ENCODE measurements at places on chromosomes 1 and 21.

- no peak for DNase-seq
Measured at GRCh38 chr1:220550811-220551399, 23.0 kb downstream of the MARK1 start.

GRCh38 chr1:194268839-194269238, 1082.4 kb upstream of the B3GALT2 start:
- DNase-seq = no peak

DNA sequence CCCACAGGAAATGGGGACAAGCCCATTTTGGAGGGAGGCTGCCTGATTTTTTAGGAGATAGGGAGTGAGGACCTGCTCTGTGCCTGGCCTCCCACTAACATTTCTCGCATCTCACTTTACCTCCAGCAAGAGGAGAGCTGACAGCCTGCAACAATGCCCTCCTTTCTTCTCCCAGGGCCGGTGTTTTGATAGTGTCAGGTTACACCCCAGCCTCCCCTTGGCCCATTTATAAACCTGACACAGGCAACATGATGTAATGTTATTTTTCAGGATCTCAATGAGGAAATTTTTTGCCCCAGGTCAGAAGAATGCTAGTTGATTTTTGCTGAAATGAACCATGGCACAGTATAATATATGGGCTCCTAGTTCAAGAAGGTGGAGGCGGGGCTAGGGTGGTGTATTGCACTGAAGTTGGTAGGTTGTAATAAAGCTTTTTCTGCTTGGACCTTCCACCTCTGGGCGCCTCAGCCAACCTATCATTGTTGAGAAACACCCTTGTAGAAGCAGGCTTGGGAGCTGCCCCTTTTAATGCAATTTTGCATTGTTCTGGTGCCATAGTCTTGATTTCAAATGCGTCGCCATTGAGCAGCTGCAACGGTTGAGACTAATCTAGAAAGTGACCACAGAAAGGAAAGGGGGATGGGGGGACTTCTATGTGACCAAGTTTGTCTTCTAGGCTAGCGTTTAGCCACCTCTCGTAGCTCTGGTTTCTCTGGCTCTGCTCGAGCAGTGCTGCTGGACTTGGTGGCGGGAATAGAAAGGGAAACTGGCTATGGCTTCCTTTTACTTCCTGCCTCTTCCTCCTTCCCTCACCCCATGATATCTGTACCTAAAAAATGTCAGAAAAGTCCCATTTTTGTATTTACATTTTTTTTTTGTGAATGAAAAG, 53.0 kb downstream of the PBX1 start:
- DNase-seq = no peak

DNA sequence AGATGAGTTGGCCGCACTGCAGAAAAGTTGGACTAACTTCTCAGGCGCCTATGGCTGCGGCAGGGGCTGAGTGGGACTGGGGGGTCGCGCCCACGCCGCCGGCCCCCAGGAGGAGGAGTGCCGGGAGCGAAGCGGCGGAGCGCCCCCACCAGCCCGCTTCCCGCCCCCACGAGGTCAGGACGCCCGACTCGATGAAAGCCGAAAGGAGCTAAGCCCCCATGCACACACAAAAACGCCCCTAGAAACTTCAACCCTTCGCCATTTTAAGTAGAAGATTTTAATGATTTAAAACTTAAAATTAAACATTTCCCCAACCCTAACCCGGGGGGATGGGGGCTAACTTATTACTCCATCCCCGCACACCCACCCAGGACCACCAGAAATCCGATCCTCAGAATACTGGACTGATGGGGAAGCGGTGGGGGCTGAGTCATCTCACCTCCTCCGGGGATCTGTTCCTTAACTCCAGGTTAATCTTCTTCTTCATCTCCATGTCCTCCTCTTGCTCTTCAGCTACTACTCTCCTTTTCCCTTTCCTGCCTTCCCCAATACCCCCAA, 539 bp downstream of the ANP32E start:
- DNase-seq = peak; percentile 33

GRCh38 chr1:30371888-30372791, 351.2 kb downstream of the MATN1 start:
- no peak for DNase-seq

GRCh38 chr1:75074831-75075395, 59.3 kb upstream of the LHX8 start:
- no peak for DNase-seq

- no peak for DNase-seq
Measured at GRCh38 chr1:112855152-112855828, 100.7 kb downstream of the SLC16A1 start.

- no peak for DNase-seq
Measured at GRCh38 chr1:40020447-40021085, 20.0 kb upstream of the CAP1 start.

DNA sequence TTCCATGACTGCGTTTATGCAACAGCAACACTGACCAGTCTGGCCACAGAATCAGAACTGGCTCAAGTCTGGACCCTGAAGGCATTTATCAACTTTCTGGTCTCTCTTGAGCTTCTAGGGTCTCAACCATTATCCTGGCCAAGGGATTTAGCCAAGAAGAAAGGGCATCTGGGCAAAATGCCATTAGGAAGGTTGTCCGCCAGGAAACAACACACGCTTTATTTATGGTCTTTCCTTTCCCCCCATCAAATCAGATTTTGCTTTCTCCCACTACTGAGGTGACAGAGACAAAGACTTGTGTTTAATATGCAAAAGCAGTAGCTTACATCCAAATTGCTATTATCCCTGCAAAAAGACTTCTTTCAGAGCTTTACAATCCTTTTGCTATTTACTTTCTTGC, 81.6 kb upstream of the PPP2R5A start:
- DNase-seq = no peak

GRCh38 chr1:9894115-9894514, 16.0 kb downstream of the CTNNBIP1 start:
- DNase-seq = no peak

GRCh38 chr1:246428542-246429308, 78.4 kb downstream of the SMYD3 start:
- DNase-seq = peak; percentile 99

DNA sequence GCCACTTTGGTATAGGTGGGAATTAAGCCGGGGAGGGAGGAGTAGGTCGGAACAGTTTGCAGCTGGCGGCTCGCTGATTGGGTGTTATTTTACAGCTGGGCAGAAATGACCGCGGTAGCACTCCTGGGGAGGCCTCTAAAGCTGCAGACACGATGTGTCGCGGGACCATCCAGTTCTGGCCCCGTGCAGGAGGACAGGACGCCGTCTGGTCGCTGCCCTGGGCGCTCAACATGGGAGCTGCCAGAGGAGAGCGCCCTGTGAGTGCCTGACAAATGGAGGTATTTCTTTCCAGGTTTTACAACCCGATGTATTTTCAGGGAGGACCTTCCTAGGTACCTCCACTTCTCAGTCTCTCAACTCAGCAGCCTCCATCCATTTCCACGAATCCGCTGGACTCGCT, 46.2 kb downstream of the CDC7 start:
- DNase-seq = peak; percentile 4

GRCh38 chr1:86504895-86505563, 36.3 kb downstream of the CLCA1 start:
- DNase-seq = no peak

- peak; percentile 38 for DNase-seq
Measured at GRCh38 chr21:25569084-25569483, 38.2 kb downstream of the MRPL39 start.

DNA sequence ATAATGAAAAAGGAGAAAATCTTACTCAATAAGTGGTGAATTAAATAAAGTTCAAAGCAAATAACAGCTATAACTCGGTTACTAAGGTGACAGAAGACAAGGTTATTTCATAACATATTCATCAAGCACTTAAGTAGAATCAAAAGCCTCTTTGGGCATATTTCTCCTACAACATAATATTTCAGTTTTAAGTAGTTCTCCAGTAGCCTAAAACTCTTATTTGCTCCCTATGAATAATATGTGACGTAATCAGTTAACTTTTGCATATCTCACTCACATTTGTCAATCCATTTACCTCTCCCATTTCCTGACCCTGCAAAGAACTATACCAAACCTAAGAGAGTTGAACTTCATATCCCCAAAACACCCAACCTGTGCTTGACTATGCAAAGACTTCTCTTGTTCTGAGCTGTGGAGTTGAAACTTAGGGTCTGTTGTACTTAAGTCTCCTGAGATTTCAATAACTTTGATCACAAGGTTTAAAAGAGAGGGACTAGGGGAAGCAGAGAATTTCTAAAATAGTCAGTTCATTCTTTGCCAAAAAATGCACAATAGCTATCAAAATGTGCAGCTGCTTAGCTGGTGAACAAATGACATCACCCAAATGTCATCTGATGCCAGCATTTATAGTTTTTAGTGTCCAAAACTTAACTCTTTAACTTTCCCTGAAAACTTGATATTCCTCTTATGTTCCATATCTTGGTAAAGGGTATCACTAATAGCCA, 37.2 kb downstream of the TTLL7 start:
- no peak for DNase-seq

DNA sequence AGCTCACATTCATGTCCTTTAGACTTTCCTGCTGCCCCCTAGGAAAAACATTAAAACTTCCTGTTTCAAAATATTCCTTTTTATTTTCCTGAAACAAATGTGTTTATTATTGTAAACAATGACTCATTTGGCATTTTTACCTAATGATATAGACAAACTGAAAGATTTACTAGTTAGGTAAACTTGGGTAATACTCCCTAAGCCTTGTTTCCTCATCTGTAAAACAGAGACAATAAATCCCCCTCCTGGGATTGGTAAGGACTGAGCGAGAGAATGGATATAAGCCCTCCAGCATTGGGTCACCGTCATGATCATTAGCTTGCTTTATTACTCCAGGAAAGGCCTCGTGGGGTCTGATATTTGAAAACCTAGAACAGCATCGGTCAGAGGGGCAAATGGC, 59.8 kb downstream of the LPAR3 start:
- no peak for DNase-seq

- no peak for DNase-seq
Measured at GRCh38 chr1:53140451-53140850, 2.0 kb downstream of the SLC1A7 start.

- no peak for DNase-seq
Measured at GRCh38 chr1:186617926-186618325, 62.3 kb downstream of the PTGS2 start.

DNA sequence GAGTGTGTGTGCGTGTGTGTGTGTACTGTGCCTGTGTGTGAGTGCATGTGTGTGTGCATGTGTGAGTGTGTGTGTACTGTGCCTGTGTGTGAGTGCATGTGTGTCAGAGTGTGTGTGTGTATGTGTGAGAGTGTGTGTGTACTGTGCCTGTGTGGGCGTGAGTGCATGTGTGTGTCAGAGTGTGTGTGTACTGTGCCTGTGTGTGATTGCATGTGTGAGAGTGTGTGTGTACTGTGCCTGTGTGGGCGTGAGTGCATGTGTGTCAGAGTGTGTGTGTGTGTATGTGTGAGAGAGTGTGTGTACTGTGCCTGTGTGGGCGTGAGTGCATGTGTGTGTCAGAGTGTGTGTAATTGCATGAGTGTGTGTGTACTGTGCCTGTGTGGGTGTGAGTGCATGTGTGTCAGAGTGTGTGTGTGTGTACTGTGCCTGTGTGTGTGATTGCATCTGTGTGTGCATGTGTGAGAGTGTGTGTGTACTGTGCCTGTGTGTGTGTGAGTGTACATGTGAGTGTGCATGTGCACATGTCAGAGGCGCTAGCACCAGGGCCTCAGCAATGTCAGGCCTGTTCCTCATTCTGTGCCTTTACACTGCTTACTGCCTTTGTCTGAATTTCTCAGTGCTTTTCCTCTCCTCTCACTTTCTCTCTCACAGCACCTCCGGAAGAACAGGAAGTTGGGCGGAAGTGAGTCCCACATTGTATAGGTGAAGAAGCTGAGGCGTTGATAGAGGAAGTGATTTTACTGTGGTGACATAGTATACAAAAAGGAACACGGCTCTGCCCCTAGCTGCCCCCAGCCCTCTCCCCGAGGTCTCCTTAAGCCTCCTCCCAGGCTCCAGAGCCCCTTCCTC, 4.9 kb downstream of the SLC5A9 start:
- DNase-seq = no peak

DNA sequence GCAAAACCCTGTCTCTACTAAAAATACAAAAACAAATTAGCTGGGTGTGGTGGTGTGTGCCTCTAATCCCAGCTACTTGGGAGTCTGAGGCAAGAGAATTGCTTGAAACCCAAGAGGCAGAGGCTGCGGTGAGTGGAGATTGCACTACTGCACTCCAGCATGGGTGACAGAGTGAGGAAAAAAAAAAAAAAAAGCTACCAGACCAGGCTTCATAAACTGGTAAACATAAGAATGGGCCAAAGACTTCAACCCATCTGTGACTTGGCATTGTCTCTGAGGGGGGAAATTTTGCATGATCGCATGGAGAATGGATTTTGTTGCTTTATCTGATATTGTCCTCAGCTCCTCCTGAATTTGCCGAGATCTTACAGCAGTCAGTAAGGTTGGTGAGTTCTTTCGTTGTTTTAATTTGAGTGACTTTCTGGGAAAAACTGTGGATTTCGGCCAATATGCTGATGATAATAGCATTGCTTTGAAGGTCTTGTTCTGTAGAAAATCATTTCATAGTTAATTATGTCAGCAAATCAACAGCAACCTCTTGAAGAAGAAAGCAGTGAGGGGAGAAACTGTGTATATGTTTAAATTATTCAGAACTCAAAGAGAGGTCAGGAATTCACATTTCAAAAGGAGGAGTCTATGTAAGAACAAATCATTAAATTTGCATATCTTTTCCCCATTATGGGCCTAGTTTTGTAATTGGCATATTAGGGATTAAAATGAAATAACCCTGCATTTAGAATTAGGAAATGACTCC, 13.1 kb downstream of the FGGY start:
- no peak for DNase-seq

DNA sequence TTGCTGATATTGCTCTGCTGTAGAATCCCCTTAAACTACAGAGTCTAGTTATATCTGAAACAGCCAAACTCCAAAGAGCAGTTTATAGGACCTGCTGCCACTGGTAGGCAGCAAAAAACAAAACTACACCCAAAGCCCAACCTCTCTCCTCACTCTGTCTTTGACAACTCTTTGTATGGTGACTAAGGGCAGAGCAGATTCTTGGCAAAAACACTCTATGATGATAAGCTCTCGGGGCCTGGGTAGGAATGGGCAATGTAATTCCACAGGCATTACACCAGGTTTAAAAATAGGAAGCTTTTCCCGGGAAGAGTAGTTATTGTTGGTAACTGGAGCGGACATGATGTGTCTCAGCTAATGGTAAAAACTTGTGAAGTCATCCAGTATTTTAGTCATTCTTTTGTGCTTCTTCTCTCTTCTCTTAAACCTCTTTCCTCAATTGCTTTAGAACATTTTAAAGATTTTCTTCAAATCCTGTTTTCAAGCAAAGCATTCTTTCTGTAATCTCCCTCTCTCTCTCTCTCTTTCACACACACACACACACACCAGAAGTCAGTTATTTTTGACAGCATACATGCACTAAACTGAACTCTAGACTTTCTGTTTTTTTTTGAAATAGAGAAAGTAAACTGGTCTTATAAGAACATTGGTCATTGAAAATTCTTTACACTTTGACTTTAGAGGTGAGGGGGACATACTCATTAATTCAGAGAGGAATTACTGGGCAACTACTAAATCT, 193.5 kb downstream of the PAPPA2 start:
- peak; percentile 75 for DNase-seq

All from ACHN (cell line).